ENCODE measurements at places on chromosomes 5 and 9.

- DNase-seq: no peak
These were observed 116.5 kb upstream of the MSX2 start for GRCh38 chr5:174607916-174608315.

GRCh38 chr5:36417221-36417620, 115.5 kb upstream of the RANBP3L start:
- no peak for DNase-seq

DNA sequence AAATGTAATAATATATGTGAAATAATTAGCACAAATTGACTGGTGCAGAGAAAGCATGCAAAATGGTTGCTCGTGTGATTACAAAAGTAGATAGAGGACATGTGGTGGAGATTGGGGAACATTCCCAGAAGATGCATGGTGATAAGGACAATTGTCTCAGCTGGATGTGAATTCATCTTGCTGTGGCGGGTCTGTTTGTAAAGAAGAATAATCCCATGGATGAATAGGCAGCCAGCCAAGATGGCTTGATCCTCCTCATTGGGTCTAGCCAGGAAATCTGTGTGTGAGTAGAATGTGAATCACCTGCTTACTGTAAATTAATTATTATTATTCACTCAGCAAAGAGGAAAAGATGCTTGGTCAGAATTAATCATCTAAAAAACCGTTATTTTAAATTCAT, 12.6 kb upstream of the DPYSL3 start:
- DNase-seq: no peak

GRCh38 chr5:152271420-152271819, 133.7 kb downstream of the NMUR2 start:
- DNase-seq: peak; percentile 1

GRCh38 chr5:40204144-40204543, 475.6 kb upstream of the PTGER4 start:
- no peak for DNase-seq

- DNase-seq: no peak
These were observed 12.7 kb downstream of the ANXA6 start for GRCh38 chr5:151144922-151145321.

DNA sequence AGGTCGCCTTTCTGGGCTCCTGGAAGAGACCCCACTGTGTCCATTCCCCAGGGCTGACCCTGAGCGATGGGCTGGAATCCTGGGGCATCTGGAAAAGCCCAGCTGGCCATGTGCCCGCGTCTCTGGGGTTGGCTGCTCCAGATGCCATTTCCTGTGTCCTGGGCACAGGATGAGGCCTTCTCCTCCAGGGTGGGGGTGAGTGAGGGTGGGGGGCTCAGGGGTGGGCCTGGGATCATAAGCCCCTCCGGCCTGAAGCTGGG, 30.7 kb downstream of the PAEP start:
- DNase-seq: no peak

DNA sequence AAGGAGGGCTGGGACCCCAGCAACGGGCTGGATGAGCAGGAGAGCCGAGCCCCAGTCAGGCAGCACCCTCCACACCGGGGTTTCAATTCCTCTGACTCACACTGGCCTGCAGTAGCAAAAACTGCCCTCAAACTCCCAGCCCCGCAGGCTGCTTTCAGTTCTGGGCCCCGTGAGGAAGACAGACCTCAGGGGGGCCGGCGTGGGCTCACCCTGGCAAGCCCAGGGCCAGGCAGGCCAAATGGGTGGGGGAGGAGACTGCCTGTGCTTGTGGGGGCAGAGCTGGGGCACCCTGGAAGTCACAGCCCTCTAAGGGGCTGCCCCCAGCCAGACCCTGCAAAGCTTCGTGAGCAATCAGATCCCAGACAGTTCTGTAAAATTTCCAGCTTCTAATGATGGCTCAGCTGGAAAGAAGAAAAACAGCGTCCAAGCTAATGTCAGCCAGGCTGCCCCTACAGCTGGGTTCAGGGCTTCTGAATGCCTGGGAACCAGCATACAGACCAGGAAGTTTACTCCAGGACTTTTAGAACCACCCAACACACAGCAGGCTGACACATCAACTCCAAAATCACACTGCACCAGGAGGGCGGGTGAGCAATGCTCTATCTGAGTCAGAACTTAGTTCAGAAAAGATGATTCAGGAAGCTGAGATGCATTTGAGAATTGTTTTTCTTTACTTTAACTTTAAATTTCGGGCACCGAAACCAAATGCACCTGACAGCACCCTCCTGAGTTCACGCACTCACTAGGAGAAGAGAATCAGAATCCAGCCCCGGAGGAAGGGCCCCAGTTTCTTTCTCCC, 34.7 kb downstream of the LPCAT1 start:
- no peak for DNase-seq

DNA sequence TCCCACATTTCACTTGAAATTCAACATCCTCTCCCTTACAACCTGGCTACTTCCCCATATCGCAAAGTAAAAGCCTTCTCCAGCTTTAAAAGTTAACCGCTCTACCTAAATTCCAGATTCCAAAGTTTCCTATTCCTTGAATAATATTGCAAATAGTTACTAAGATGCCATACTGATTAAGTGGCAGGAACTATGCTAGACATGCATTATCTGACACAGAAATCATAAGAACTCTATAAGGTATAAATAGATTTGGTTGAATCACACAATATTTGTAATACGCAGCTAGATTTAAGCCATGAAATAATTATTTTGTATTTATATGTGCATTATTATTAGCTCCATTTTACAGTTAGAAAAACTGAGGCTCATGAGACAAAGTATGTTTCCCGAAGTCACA, 92.8 kb downstream of the NFIB start:
- no peak for DNase-seq

DNA sequence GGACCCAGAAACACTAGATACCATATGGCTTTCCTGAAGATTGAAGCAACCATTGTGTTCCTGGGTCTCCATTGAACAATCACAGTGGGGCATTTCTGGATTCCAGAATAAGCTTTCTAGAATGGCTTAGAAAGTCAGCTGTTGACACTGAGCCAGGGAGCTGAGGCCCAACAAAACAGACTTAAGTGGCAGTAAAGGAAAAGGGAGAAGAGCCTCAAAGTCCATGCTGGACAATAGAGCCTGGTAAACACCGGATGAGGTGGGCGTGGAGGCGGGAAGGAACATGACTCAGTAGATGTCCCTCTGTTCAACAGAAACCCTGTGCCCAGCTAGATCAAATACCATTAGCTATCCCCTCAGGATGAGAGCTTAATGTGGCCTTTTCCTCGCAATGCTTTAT, 14.8 kb downstream of the SPARC start:
- DNase-seq: no peak

GRCh38 chr5:179720222-179720621, 12.4 kb upstream of the MAML1 start:
- no peak for DNase-seq

GRCh38 chr9:134871697-134872340, 8.8 kb upstream of the FCN2 start:
- no peak for DNase-seq

DNA sequence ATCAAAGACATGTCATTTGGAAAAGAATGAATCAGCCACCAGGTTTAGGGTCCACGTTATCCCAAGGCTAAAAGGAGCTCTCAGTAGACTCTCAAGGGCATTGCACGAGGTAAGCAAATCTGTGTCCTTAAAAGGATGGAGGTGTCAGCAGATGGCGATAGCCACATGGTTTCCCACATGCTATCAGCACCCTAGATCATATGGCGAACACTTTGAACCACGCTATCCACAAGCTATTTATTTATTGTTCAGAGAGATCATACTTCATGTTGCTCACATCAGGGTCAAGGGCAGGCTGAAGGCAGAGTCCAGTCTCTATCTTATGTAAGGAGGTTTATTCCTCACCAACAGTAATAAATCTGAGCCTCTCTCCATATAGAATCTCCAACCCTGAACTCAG, 43.7 kb downstream of the CDH6 start:
- no peak for DNase-seq

All from A549 (cell line).